H54 (cell line): ENCODE measurements at places on chromosomes 3 and 15.

DNA sequence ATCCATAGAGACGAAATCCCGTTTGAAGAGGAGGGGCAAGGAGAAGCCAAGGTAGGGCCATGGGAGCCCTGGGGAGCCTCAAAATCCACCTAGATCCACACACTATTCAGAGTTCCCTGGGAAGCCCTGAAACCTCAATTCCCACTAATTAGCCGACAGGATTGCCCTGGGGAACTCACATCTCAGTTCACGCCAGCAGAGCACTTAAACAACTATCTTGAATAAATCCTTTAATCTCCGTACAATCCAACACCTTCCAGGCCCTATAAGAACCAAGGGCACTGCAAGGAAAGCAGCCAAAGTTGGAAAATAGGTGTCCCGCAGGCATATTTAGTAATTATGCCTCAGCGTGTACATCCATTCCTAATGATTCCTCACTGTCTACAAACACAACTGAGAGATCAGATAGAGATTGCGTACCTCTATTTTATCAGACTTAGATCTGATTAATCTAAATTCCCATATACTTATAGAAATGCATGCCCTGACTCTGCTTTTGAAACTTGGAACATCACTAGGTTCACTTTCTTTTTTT is 25.6 kb upstream of the EIF4A2 start:
- DNase-seq = no peak

GRCh38 chr3:115927197-115927596 is 303.9 kb downstream of the GAP43 start:
- DNase-seq = no peak

DNA sequence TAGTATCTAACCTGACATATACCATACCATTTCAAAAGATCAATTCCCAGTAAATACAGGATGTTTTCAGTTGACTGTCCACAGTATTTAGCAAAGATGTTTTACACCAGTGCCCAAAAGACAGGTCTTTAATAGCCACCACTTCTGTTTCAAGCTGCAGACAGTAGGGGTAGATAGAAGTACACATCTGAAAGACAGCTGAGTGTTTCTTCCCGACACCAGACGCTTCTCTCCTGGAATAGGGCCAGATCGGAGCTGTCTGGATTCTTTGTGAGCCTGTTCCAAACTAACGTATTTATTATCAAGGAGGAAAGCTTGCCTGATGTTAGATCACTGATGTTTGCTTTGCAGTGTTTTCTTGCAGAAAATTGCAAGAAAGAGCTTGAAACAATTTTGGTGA is 136.1 kb upstream of the RBMS3 start:
- DNase-seq = no peak

DNA sequence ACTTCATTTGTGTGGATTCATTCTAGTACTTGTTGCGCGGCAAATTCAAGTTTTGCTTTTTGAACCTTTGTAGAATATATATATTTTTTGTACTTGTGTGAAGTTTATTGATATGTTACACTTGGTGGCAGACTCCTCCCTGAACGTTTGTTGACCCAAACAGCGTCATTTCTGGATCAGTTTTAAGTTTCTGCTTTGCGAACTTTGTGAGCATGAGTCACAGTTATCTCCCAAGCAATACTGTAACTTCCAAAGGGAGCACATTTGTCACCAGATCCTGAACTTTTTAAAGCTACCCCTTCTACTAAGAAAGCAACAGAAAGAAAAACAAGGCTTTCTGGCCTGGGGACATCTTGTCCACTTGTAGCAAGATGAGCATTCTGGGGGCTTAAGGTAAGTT is 74.8 kb upstream of the CACNA2D3 start:
- no peak for DNase-seq

DNA sequence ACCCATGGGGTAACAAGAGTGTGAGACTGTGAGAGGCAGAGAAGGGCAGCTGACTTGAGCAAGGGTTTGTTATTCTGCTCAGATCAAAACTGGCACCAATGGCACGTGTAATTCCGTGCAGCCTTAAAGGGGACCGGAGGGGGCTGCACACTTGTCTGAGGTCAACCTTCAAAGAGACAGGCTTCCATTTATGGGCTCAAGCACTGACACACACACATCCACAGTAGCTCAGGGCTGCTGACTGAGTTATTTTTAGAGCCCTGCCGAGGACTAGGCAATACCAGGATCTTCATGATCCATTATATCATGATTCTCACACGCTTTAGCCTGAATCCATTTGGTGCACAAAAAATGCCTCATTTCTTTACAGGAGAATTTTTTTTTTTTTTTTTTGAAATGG is 20.6 kb upstream of the SPTBN5 start:
- no peak for DNase-seq

GRCh38 chr3:182954553-182955235 is 25.6 kb downstream of the DCUN1D1 start:
- no peak for DNase-seq

GRCh38 chr3:188510366-188510765 is 356.4 kb downstream of the LPP start:
- DNase-seq = no peak

DNA sequence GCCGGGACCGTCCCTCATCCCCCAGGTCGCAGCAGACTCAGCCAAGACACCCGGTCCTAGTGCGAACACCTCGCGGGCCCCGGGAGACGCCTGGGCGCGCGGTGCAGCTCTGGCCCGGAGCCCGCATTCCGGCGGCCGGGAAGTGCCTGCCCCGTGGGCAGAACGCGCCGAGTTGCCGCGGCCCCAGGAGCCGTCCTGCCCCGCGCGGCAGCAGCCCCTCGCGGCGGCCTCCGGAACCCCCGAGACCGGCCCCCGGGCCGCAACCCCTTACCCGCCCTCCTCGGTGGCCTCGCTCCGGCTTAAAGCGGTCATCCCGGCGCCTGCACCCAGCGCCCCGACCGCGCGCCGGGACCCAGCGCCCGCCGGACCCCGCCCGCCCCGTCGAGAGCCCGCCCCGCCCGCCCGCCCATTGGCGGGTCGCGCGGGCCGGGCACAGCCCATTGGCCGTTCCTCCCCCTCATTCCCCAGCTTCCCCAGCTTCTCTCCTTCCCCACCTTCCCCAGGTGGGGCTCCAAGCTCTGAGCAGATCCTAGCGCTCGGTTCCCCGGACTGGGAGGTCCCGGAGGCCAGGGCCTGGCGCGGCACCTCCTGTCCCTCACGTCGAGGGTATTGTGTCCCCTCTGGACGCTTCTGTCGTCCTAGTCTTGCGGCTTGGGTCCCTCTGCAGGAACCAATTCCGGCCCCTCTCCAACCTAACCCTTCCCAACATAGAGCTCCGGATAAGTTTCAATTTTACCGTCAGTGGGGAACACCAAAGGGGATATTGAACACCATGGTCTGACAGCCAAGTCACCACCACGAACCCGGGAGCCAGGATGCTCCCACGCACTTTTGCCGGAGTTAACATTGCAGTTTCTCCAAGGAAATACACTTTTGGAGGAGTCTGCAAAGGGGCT is at the start of gene GRAMD2A:
GRAMD2A (minus strand) TSS at position 328 of the 896 bp plus-strand sequence.
- DNase-seq = no peak

GRCh38 chr15:93088981-93089726 is at the start of gene RGMA:
Gene RGMA (minus strand): TSS chr15:93089211. CDS start chr15:93088932, 279 bp downstream.
- DNase-seq = no peak

- peak; percentile 68 for DNase-seq
These were observed 16.0 kb downstream of the TNK2 start for GRCh38 chr3:195892105-195893043.

- DNase-seq = no peak
These were observed 422.0 kb downstream of the SOX2 start for GRCh38 chr3:182133752-182134151.

DNA sequence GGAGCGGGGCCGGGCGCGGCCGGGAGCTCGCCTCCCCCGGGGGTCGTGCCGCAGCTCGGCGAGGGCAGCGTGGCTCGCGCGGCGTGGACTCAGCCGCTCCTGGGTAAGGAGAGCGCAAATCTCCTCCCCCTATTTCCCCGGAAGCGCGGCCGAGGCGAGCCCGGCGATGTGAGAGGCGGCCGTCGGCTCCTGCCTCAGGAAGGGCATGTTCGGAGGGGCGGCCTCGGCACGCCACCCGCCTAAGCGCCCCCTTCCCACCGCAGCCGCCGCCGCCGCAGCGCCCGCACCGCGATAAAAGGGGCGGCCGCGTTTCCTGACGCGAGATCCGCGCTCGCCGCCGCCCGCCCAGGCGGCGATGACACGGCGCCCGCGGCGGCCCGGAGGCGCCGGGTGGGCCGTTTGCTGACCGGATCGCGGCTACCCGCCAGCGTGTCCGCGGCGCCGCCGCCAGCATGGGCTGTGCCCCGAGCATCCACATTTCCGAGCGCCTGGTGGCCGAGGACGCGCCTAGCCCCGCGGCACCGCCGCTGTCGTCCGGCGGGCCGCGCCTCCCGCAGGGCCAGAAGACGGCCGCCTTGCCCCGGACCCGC is at the start of gene PDE8A:
PDE8A (plus strand) TSS at position 146 of the 590 bp plus-strand sequence; CDS start at position 453, 307 bp downstream.
- DNase-seq = peak; percentile 21

DNA sequence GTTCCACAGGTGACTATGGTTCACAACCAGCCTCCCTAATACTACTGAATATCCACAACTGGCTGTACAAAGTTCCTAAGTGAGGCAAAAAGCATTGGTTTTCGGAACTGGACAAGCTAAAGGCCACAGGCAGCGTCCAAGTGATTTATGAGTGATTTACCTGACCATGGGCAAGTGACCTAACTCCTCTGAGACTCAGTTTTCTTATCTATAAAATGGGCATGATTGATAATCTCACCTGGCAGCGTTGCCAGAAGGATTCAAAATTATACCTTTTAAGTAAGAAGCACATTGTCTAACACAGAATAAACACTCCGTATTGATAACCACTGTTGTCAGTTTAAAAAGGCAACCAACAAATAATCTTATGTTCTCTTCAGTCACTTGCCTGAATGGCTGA is 29.8 kb downstream of the ADAMTS9 start:
- DNase-seq = no peak

GRCh38 chr15:45105586-45105985 is 8.4 kb downstream of the DUOX2 start:
- no peak for DNase-seq

DNA sequence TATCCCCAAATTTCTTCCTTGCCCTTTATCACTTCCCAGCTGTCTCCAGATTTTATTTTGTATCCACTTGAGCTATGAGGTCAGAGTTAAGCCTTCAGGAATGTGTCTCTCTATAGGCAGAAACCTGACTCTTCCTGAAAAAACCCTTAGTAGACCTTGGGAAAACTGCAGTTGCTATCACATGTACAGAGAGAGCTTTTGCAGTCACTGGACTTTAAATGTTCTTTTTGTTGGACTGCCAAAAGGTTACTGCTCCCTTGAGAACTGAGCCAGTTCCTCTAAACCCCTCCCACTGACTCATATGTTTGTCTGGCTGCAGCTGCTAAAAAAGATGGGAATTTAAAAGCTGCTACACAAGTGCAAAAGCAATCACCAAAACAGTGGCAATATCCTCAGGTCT is 169.1 kb upstream of the CCDC54 start:
- no peak for DNase-seq

GRCh38 chr15:88646951-88647350 is 8.1 kb downstream of the ISG20 start:
- no peak for DNase-seq

DNA sequence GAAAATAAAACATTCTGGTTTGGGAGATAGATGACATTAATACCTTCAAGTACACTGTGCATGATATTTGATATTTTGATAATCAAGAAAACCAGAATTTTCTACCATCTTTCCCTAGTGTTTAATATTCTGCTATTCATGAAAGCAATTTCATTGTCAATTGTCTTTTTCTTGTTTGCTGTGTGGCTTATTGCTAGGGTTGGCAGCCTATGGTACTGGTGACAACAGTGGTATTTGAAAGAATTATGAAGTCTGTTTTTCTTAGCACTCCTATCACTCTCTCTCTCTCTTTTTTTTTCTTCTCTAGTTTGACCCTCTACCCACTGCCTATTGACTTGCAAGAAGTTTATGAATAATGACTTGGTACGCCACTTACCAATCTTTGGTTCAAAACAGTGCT is 15.4 kb downstream of the RNF13 start:
- DNase-seq = no peak

- DNase-seq = no peak
These were observed 79.5 kb upstream of the EPHB3 start for GRCh38 chr3:184481984-184482671.

- DNase-seq = no peak
These were observed 178.6 kb downstream of the KCNAB1 start for GRCh38 chr3:156298938-156299337.

DNA sequence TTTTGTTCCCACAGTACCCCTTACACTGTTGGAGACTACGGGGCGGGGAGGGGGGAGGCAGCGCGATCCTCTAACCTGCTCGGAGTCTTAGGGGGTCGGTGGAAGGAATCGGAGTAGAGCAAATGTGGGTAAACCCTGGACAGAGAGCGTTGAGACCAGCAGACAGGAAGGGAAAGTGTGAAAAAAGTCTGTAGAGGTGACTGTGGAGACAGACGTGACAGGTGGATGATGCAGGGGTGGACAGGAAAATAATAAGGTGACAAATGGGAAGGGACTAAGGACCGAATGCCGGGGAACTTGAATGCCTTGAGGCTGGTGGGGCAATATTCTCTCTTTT is 424 bp downstream of the EAF2 start:
- DNase-seq = peak; percentile 4

DNA sequence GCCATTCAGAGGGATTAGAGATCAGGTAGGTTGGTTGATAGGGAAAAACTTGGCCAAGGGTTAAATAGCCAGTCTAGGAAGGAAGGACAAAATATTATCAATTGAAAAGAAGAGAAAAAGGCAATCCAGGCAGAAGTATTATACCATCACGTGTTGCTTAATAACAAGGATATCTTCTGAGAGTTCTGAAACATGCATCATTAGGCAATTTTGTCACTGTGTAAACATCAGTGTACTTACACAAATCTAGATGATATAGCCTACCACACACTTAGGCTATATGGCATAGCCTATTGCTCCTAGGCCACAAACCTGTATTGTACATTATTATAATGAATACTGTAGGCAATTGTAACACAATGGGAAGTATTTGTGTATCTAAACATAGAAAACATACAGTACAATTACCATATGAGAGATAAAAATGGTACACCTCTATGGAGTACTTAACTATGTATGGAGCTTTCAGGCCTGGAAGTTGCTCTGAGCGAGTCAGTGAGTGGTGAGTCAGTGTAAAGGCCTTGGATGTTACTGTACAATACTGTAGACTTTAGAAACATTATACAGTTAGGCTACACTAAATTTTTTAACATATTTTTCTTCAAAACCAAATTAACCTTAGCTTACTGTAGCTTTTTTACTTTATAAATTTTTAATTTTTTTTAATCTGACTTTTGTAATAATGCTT is 2.7 kb downstream of the TEX55 start:
- DNase-seq = no peak

- no peak for DNase-seq
These were observed 18.9 kb downstream of the CCPG1 start for GRCh38 chr15:55389264-55389607.

DNA sequence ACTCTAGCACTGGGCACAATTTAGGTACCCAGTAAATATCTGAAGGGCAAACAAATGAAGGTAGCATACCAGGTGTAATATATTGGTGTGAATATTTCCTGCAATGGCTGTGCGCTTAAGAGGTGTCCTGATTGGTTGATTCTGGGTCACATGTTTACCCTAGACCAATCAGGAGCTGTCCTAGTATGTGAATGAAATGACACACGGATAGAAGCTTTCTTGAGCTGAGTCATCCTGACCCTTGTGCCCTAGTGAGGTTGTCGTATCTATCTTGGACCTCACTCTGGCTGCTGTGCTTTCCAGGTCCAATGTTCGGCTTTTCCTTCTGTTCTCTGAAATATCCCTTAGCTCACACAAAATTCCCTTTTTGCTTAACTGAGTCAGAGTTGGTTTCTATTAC is 58.1 kb upstream of the FOXP1 start:
- DNase-seq = peak; percentile 53

GRCh38 chr3:13162549-13163320 is 89.5 kb upstream of the IQSEC1 start:
- DNase-seq = no peak

- no peak for DNase-seq
These were observed 24.4 kb downstream of the MAGEF1 start for GRCh38 chr3:184687363-184688015.

GRCh38 chr15:100383302-100384107 is 41.7 kb upstream of the ADAMTS17 start:
- DNase-seq = no peak
